ENCODE measurements at places on chromosomes 12 and 14.
A peak's percentile ranks its signal among the peaks of the same experiment; 100 is the strongest.

GRCh38 chr12:123958462-123958861 lies 14.2 kb downstream of the CCDC92 start:
- H3K27me3 ChIP-seq: no peaks in the 10 kb centered on the region
- no peak overlapping the region for H3K27ac ChIP-seq
- H3K36me3 ChIP-seq: peaks cover 2% of the 10 kb centered on the region
- H3K4me1 ChIP-seq: no peaks in the 10 kb centered on the region

- H3K27ac ChIP-seq: no peak overlapping the region
- DNase-seq: no peak
- no peaks in the 10 kb centered on the region for H3K27me3 ChIP-seq
- H3K4me3 ChIP-seq: no peak overlapping the region
- H3K4me1 ChIP-seq: no peaks in the 10 kb centered on the region
Observed at GRCh38 chr12:33757701-33758100, 264.6 kb upstream of the ALG10 start.

GRCh38 chr14:81963846-81964245 lies 430.2 kb upstream of the SEL1L start:
- no peaks in the 10 kb centered on the region for H3K27me3 ChIP-seq
- no peaks in the 10 kb centered on the region for H3K36me3 ChIP-seq
- H3K27ac ChIP-seq: no peak overlapping the region

GRCh38 chr12:77486872-77487271 lies 343.8 kb upstream of the NAV3 start:
- H3K4me3 ChIP-seq: no peak overlapping the region
- peaks cover 13% of the 10 kb centered on the region for H3K4me1 ChIP-seq

DNA sequence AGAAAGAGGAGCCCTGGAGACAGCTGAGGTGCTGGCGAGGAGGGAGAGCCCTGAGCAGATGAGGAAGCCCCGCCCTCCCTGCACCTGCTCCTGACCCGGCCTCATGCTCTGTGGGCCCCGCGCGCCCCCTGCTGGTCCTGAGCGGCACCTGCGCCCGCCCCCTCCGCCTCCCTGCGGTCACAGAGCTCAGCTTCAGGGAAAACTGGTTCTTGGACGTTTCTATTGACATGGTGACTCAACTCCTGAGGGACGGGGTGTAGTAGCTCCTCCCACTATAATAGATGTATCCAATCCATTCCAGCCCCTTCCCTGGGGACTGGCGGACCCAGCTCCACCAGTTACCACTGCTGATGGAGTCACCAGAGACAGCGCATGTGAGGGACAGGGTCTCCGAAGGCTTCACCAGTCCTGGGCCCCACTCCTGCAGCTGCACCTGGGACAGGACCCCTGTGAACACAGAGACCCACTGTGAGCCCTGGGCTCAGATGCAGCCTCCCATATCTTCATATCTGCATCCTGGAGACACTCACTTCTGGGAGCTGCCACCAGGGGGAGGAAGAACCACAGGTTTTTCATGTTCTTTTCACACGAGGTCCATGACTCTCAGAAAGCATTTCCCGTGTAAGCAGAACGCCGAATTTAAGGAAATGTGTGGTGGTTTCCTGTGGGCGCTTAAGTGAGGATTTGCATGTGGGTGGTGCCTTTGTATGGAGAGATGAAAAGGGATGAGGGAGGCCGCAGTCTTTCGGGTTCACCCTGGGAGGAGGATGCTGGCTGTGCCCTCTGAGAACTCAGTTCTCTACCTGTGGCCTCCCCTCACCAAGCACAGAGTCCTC lies 1346.4 kb downstream of the TMEM121 start:
- H3K27ac ChIP-seq: no peak overlapping the region
- H3K27me3 ChIP-seq: no peaks in the 10 kb centered on the region
- H3K4me3 ChIP-seq: no peak overlapping the region
- H3K4me1 ChIP-seq: no peaks in the 10 kb centered on the region

- no peaks in the 10 kb centered on the region for H3K4me1 ChIP-seq
- H3K27me3 ChIP-seq: no peaks in the 10 kb centered on the region
- H3K4me3 ChIP-seq: no peak overlapping the region
- H3K36me3 ChIP-seq: no peaks in the 10 kb centered on the region
Observed at GRCh38 chr12:104850781-104851180, 107.3 kb downstream of the SLC41A2 start.

DNA sequence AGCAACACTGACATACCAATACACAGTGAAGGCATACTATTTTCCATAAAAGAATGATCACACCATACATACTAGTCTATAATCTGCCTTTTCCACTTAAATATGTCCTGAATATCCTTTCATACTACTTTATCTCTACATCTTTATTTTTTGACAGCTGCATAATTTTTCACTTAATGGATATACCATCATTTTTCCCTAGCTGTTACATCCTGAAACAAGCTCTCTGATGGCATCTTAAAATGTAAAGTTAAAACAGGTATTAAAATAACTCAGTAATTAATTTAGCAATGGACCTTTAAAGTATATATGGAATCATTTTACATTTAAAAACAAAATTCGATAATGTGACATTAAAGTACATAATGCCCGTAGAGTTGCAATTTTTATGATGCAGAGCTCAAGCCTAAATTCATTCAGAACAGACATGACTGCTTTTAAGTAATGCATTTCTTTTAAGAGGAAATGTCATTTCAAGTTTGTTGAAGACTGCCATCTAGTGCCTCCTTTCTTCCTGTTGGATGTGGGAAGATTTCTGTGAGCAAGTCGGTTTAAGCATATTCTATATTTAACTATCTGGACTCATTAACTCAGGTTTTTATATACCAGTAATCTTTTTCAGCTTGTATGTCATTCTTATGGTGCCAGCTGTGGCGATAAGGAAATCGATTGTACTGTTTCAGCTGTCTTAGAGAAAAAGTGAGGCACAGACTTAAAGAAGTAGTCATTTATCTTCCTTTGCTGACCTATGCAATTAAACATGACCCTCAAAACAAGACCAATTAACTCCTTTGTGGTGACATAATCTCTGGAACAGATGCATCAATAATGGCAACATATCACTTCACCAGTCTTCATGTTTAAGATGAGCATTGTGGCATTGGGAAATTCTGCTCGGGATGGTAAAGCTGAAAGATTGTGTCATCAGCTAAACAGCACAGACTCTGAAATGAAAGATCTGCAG lies 20.3 kb downstream of the PRICKLE1 start:
- no peak overlapping the region for H3K27ac ChIP-seq
- H3K4me1 ChIP-seq: peaks cover 2% of the 10 kb centered on the region
- peak; percentile 15 for DNase-seq
- H3K4me3 ChIP-seq: no peak overlapping the region
- H3K27me3 ChIP-seq: no peaks in the 10 kb centered on the region

Measured in neuronal stem cell (in vitro differentiated cells).